ENCODE measurements at places on chromosomes 3 and 15.

DNA sequence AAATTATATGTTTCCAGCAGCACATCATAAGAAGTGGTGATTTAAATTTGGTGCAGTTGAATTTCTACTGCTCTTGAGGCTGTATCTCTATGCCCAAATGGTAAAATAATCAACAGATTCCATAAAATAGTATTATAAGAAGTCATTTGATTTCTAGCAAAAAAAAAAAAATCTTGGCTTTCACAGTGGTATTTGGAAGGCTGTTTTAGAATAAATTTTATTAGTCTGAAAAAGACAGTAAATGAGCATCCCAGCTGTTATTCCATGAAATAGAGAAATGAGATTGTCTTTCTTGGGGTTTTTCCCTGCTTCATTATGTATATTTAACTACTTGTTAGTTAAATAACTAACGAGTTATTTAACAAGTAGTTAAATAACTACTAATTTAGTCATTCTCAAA is 156.0 kb upstream of the ABI3BP start:
- no peak for DNase-seq

- DNase-seq, result no peak
These were observed 220.7 kb downstream of the VPS13C start for GRCh38 chr15:61839546-61839945.

- no peak for DNase-seq
These were observed 105.7 kb downstream of the RTP4 start for GRCh38 chr3:187473778-187474406.

- DNase-seq, result no peak
These were observed 119.9 kb upstream of the FHIT start for GRCh38 chr3:61371123-61371522.

DNA sequence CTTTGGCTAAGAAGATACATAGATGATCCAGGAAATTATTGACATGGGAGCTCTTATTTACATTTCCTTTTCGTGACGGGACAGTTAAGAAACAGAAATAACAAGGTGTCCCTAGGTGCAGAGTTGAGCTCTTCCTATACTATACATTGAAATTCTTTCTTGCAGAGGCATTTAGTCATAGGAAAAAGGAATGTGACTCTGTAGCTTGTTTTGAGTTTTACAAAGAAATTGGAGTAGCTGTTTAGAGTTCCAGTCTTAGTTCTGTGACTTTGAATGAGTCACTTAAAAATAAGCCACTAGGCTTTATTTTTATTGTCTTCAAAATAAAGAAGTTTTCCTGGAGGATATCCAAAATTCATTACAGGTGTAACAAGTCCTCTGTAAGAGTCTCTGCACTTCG is 723.5 kb upstream of the SGO1 start:
- no peak for DNase-seq

GRCh38 chr3:56988458-56989168 is 71.9 kb upstream of the SPATA12 start:
- DNase-seq, result no peak

GRCh38 chr3:159662549-159662948 is 326.1 kb upstream of the IL12A start:
- no peak for DNase-seq

- no peak for DNase-seq
These were observed 10.8 kb upstream of the PDIA3 start for GRCh38 chr15:43735416-43735815.

- DNase-seq, result no peak
These were observed 1.4 kb downstream of the ST6GAL1 start for GRCh38 chr3:186931532-186932280.

- no peak for DNase-seq
These were observed 172.9 kb downstream of the ADAMTS9 start for GRCh38 chr3:64514889-64515288.

DNA sequence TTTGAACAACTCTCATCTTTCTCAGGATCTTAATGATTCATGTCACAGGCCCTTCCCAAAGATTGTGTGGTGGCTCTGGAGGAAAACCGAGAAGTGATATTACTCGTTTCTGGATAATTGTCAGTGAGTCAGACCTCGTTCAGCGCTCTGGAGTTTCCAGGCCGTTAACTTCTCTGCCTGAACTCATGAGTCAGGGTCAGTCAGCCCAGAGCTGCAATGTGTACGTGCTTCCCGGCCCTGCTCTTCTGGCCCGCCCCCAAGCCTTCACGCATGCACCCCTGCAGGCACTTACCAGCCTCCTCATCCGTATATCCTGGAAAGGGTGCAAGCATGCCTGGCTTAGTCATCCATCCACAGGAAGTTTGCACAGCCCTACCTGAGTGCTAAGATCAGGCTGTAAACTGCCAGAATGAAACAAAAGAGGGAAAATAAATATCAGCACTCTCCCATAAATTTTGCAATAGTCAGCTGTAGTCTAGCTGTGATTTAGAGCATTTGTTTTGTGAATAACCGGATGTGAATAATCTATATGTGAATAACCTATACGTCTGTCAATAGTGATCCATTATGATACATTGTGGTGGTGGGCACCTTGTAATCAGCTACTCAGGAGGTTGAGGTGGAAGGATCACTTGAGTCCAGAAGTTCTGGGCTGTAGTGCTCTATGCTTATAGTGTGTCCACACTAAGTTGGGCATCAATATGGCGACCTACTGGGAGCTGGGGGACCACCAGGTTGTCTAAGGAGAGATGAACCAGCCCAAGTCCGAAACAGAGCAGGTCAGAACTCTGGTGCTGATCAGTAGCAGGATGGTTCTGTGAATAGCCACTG is 35.3 kb upstream of the SEMA4B start:
- DNase-seq, result peak; percentile 11

DNA sequence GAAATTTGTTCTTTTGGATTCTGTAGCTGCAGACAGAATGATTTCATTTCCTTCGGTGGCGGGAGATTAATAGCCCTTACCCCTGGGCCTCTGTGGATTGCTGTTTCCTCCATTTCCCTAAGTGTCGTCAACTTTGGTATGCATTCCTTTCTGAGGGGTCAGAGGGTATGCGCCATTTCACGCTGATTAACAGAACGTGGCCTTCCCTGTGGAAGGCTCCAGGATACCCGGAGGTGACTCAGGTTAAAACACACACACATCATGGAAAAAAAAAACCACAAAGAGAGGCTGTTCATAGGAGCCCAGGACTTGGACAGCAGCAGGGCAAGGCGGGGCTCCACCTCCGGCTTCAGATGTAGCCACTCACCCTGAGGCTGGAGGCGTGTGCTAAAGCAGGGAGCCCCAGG is 51.9 kb downstream of the EPHB1 start:
- no peak for DNase-seq

GRCh38 chr3:127449486-127450212 is 140.9 kb downstream of the TPRA1 start:
- DNase-seq, result no peak

- DNase-seq, result no peak
These were observed 14.8 kb upstream of the SMAD3 start for GRCh38 chr15:67050522-67051087.

DNA sequence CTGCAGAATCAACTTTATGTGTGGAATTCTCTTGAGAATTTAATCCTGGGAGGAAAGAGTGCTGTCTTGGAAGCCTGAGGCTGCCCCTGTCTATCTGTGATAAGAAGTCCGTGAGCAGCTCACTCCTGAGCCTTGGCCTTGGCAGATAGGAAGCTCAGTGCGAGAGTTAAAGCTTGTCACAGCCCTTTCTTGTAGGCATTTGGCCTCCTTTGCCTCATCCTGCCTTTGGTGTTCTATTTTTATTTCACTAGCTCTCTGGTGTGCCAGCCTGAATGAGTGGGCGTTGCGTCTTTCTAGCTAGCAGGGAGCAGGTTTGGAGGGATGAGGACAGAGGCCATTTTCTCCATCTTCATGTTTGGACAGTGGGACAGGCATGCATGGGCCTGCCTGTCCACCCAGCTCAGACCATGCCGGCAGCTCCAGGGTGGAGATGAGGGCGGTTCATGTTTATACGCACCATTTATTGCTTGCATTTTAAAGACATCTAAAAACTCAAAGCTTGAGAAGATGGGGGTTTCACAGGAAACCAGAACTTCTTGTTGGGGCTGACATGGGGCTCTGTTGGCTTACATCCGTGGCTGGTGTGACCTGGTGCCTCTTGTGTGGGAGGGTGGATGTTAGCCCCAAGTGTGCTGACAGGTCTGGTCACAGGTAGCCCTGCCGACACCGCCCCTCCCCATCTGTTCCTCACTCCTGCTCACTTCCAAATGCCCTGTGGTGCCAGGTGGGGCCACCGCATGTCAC is 29.8 kb downstream of the IRAK2 start:
- no peak for DNase-seq

DNA sequence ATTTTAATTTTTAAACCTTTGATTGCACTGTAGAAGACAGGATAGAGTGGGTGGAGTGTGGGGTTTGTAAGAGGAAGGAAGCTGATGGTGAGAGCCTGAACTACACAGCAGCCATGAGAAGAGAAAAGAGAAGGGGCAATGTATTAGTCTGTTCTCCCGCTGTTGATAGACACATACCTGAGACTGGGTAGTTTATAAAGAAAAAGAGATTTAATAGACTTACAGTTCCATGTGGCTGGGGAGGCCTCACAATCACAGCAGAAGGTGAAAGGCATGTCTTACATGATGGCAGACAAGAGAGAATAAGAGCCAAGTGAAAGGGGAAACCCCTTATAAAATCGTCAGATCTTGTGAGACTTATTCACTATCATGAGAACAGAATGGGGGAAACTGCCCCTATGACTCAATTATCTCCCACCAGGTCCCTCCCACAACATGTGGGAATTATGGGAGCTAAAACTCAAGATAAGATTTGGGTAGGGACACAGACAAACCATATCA is 37.3 kb downstream of the STARD5 start:
- DNase-seq, result no peak

- DNase-seq, result no peak
These were observed 100.7 kb downstream of the ZIC4 start for GRCh38 chr3:147305533-147306250.

- DNase-seq, result no peak
These were observed 680.6 kb downstream of the EPHA3 start for GRCh38 chr3:89787979-89788378.

All from esophagus squamous epithelium (tissue), 5 donors.